Activated CD4-positive, alpha-beta T cell treated with anti-CD3 and anti-CD28 coated beads, Interleukin-2, amount 50 U/mL, for 16 hours (primary cell): ENCODE measurements at places on chromosomes 5 and 9.
A peak's percentile ranks its signal among the peaks of the same experiment; 100 is the strongest.

DNA sequence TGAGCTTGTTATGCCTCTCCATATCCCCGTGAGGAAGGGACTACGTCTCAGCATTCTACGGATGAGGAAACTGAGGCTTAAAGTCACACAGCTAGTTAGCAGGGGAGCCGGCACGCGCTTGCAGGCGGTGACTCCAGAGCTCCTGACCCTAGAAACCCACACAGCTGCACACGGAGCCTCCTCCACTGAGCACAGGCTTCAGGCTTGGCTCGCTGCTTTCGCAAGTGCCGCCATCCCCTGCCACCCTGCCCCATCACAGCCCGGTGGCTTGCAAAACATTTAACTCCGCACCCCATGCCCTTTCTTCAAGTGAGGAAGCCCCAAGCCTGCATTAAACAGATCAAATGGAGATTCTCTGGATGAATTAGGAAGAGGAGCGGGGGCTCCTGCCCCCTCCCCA, 138.3 kb downstream of the HSD17B3 start:
- DNase-seq, result no peak

DNA sequence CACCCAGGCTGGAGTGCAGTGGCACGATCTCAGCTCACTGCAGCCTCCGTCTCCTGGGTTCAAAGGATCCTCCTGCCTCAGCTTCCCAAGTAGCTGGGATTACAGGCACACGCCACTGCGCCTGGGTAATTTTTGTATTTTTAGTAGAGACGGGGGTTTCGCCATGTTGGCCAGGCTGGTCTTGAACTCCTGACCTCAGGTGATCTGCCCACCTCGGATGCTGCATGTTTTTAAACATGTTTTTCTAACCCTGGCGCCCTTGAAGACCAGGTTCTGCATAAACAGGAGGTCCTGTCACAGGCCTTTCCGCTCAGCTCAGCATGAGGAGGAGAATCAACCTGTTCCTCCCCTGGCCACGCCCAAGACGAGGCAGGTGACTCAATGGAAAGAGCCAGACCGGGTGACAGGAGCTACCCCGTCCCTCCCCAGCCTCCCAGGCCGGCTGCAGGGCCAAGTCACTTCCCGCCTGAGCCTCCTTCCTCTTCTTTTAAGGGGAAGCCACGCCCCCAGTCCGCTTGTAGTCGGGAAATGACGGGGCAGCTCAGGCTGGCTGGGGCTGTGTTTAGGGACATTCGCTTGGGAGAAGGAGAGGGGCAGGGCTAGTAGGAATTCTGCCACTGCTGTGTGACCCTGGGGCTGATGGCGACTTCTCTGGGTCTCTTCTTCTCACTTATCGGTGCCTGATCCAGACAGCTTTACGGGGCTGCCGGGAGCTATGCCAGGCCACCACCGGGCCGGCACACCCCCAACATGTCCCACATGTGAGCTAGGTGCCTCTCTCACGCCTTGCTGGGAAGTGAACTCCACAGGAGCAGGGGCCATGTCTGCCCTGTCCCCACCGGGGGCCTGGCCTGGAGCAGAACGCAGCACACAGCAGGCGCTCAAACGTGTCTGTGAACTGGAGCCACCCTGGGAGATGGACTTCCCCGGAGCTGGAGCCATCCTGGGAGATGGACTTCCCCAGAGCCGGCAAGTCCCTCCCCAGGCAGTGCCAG, 6.1 kb downstream of the NOTCH1 start:
- DNase-seq, result peak; percentile 98

DNA sequence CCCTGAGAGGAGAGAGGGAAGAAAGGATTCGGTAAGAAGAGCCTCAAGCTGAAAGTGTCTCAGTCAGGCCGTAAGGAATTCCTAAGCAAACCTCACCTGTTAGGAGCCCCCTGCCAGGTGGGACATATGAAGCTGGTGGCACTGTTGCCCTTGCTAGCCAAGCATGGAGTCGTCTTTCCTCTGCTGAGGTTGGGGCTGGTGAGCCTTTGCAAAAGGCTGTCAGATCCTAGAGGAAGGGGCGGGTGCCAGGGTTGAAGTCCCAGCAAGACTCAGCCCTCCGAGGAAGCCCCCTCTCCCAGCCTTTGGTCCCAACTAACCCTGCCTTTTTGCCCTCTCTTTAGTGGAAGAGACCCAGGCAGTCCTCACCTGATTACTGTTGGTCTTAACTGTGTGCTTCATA, 5.5 kb upstream of the SMIM32 start:
- DNase-seq, result no peak

- DNase-seq, result peak; percentile 89
These were observed 9.7 kb downstream of the PTGER4 start for GRCh38 chr5:40689438-40689837.

DNA sequence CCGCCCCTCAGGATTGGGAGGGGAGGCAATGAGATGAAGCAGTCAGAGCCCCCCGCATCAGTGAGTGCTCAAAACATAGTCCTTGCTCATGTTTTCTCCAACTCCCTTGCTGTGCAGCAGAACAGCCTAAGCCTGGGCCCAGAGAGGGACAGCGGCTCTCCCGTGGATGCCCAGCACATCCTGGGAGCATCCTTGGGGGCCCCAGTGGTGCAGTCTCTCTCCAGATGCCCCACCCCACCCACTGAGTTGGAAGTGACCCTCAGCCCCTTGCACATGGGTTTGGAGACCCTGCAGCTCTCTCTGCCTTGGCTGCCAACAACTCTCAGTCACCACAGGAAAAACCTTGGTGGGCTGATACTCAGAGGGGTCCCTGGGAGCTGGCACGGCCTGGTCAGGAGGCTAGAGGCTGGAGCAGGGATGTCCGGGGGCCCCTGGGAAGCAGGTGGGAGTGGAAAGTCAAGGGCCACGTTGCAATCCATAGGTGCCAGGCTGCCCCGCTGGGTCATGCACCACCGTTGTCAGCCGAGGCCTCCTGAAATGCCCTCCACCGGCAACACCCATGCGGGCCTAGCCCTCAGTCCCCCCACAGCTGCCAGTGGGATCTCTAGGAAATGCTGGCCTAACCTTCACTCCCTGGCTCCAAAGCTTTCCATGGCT, 242.5 kb downstream of the PBX3 start:
- no peak for DNase-seq

DNA sequence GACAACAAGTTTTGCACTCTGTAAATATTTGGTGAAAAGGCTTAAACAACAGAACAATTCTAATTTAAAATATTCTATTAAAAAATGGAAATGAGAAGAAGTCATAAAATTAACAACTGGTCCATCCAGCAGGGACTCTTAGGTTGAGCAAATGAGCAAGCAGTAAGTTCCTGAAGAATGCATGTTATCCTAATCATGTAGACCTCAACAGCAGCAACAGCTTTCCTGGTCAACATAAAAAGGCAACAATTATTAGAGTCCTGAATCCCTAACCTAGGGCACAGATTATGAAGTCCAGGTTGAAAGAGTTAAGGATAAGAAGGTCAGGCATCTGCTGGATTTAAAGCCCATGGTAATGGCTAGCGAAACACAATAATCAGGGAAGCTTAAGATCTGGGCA, 120.9 kb downstream of the SSBP2 start:
- DNase-seq, result no peak
